ENCODE measurements at places on chromosomes 16 and 17.

DNA sequence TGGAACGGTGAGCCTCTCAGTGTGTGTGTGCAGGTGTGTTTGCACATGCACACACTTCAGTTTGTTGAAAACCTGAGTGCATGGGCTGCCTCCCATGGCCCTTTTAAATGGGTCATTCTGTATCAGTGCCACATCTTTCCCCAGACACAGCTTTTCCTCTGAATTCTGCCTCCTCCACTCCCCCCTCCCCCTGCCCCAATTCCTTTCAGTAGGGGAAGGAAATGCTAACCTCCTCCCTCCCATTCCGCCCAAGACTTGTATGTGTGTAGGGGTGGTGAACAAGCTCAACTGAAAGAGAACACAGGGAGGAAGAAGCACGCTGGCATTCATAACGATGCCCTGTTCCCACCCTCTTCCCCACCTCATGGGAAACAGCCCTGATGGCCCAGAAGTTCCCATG is 34.3 kb downstream of the C17orf75 start:
- no peak for DNase-seq

GRCh38 chr17:1762233-1762900 is 507 bp downstream of the SERPINF1 start:
- no peak for DNase-seq

DNA sequence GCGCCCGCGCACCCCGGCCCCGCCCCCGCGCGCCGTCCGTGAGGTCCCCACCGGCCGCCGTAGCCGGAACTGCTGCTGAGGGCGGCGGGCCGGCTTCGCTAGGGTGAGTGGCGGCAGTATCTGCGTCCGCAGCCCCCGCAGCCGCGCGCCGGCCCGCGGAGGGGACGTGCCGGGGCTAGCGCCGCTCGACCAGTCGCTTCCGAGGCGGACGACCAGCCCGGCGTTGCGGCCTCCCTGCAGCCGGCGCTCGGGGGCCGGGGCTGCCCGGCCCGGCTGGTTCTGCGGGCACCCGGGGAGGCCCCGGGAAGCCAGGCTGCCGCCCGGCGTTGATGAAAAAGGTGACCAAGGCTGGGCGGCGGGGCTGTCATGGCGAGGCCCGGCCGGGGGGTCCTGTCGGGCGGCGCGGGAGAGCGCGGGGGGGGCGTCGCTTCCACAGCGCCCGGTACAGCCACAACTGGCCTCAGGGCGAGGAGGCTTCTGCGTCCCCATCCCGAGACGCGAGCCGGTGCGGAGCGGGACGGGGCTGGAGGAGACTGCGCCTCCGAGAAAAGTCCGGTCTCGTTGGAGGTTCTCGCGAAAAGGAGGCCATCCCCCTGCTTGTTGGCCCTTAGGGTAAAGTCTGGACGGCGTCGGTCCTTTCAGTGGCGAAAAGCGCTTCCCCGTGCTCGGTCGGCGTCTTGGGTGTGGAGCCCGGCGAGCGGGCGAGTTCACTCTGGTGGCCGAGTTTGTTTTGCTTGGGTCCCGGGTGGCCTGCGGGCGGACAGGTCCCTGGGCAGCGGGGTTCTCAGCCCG is at the start of gene CRAMP1:
TSS of gene CRAMP1 (plus strand) at position 41 of the 792 bp plus-strand sequence. CDS start 2,280 bp downstream, outside the sequence.
- peak; percentile 33 for DNase-seq

GRCh38 chr16:11374255-11374654 is 29.0 kb downstream of the RMI2 start:
- DNase-seq, result no peak

GRCh38 chr16:58011652-58012051 is 10.4 kb downstream of the USB1 start:
- peak; percentile 92 for DNase-seq

GRCh38 chr16:24156777-24157176 is 99.4 kb upstream of the CACNG3 start:
- DNase-seq, result no peak

DNA sequence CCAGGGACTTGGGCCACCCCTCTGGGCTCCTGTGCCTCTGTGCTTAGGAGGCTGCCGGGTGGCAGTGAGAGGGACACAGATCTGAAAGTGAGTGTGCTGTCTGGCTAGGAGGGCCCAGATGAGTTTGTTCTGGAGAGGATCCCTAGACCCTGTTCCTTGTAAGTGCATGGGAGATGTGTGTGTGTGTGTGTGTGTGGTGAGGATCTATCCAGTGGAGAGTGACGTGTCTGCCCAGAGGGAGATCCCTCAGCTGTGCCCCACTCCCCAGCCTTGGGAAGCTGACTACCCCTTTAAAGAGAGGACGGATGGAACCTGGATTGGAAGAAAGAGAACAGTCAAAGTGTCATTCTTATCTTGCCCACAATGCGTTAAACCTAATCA is 25.5 kb upstream of the CDC42EP4 start:
- DNase-seq, result no peak

- no peak for DNase-seq
Measured at GRCh38 chr16:51996516-51996915, 550.4 kb downstream of the TOX3 start.

DNA sequence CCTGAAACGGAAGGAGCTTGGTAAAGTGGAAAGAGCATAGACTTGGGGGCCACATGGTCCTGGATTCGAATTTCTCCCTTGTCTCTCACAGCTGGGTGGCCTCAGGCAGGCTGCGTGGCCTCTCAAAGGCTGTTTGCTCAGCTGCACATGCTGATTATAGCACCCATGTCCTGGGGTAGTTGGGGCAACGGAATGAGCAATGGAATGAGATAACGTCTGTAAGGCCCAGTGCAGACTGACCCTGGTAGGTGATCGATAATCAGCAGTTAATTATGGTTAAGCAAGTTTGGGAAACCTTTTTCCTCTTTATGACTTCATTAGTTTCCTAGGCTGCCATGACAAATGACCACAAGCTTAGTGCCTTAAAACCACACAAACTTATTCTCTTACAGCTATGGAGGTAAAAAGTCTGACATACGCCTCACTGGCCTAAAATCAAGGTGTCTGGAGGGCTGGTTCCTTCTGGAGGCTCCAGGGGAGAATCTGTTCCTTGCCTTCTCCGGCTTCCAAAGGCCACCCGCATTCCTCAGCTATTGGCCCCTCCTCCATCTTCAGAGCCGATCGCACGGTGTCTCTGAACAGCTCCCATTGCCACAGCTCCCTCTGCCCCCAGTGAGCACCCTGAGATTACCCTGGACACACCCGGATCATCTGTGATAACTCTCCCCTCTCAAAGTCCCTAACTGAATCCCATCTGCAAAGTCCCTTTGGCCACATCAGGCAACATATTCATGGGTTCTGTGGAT is 294.9 kb upstream of the FOXF1 start:
- no peak for DNase-seq

GRCh38 chr17:17900615-17901520 is 64.1 kb upstream of the SREBF1 start:
- DNase-seq, result peak; percentile 30

DNA sequence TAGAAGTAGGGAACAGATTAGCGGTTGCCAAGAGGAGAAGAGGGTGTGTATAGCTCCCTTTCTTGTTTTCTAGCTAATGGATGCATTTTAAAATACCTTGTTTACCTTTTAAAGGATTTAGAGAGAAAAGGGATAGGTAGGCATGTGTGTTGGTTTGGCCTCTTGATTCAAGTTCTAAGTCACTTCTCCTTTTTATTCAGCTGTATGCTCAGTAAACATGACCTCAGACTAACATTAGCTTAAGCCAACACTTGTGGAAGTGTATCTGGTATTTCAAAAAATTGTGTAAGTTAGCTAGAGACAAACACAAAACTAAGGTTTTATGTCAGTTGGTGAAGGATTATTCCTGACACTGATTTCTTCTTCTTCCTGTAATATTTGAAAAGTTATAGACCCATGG is 204.1 kb upstream of the NOG start:
- DNase-seq, result no peak
